ENCODE measurements at places on chromosomes 3 and 15.
A peak's percentile ranks its signal among the peaks of the same experiment; 100 is the strongest.

DNA sequence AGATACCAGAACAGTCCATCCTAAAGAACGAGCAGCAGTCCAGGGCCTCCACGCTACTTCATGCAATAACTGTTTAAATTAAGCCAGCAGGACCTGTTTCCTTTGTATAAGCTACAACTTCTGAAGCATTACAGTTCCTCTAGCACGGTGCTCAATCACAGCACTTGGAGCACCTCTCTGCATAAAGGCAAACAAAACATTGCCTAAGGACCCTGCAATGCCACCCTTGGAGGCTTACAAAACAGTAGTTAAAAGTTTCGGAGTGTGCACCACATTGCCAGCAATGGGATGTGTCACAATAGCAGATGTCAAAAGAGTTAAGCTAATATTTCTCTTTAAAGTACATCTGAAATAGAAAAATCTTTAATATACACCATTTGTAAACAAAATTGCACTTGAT lies 2.6 kb upstream of the VPS39 start:
- DNase-seq = no peak

DNA sequence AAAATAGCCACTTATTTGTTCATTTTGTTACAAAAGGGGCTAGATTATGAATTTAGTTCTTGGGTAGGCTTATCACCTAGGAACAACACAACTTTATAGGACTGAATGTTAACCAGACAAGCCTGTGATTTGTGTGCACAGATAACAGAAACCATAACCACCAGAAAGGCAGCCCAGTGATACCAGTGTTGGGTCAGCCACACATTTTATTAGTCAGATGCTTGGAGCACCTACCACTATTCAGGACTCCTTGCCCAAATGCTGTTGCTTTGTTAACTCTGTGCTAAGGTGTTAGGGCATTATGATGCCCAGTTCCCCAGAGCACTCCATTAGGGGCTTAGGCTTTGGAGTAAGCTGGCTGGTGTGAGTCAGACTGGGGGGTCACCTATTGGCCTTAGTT lies 22.5 kb downstream of the PLCL2 start:
- no peak for DNase-seq

GRCh38 chr15:59501597-59501996 lies 63.6 kb downstream of the FAM81A start:
- peak; percentile 14 for DNase-seq

DNA sequence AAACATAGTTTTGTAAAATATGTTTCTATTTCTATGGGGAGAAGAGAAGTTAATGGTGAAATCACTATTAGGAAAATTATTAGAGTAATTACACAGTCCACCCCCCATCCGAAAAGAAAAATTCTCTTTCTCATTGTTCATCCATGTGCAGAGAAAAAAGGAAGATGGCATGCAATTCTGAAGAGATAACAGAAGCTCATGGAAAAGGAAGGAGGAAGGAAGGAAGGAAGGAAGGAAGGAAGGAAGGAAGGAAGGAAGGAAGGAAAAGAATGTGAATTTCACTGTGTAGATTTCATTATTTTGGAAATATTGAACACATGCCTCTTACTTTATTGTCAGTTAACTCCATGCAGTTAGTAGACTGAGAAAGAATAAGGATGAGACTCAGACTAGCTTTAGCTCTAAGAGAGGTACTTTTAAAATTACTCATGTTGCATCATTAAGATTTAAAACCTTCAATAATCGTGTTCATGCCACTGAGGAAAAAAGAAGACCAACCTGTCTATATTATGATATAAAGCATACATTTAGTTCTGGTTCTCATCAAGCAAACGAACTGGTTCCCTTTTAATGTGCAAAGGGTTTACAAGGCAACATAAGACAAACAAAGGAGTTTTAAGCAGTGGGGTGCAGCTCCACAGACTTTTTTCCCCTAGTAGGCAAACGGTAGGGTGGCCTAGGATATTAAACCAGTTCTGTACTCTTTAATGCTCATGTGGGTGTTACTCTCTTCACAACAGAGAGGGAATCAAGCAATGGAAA lies 379.6 kb downstream of the FOXP1 start:
- no peak for DNase-seq

- no peak for DNase-seq
These were observed 134.4 kb downstream of the SMAD6 start for GRCh38 chr15:66836231-66837030.

DNA sequence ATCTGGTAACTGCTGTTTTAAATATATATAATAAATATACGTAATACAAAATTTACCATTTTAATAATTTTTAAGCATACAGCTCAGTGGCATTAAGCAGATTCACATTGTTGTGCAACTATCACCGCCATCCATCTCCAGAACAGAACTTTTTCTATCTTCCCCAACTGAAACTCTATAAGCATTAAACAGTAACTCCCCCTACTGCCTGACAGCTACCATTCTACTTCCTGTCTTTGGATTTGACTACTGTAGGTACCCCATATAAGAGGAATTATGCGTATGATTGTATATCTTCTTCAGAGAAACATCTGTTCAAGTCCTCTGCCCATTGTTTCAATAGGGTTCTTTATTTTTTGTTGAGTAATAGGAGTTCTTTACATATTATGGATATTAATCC lies 36.8 kb downstream of the EID1 start:
- DNase-seq = no peak

DNA sequence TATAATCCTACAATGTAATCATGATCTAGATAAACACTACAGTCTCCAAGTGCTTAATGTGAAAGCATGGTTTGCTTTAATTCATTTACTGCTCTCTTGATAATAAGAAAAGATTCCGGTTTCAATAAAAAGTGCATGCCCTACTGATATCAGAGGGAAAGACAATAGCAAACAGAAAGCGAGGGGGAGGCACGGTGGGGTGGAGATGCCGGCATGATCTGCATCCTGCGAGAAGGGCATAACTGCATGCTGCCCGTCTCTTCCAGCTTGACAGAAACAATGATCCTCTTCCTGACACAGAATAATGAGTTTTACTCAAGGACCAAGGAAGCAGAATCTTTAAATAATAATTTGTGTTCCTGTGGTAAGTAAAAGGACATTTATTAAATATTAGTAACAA lies 51.7 kb downstream of the GOLIM4 start:
- DNase-seq = no peak

DNA sequence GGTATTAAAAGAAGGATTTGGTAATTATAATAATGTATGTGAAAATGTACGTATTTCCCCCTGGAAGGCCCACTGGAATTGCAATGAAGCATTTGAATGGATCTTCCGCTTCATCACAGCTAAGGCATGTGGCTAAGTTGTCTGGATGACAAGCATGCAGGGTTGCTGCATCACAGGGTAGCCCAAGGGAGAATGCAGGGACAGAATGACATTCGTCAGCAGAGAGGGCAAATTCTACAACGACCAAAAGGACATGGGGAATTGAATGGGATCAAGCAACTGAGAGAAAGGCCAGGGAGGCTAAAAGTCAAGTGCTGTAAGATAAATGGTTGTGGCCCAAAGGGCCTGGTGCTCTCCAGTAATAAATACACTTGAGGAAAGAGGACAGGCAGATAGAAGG lies 95.4 kb downstream of the ISL2 start:
- no peak for DNase-seq

DNA sequence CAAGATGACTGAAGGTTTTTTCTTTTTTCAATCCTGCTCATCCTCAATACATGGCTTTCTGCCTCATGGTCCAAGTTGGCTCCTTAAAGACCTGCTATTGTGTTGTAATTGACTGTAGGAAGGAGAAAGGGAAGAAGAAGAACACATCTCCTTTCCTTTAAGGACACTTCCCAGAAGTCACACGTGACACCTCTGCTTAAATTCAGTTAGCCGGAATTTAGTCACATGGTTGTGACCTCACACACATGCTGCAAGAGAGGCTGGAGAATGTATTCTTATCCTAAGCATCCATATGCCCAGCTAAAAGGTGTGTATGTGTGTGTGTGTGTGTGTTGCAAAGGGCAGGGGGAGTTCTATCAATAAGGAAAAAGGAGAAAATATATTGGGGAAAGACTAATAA lies 185.8 kb upstream of the IL12A start:
- no peak for DNase-seq

- DNase-seq = no peak
These were observed 25.2 kb upstream of the GOLGA6C start for GRCh38 chr15:75232826-75233503.

GRCh38 chr3:196968233-196969133 lies at the start of gene PIGZ:
Gene PIGZ, minus strand, starts transcription at chr3:196968833. Its CDS starts 16,802 bp downstream, at chr3:196952031.
- no peak for DNase-seq

DNA sequence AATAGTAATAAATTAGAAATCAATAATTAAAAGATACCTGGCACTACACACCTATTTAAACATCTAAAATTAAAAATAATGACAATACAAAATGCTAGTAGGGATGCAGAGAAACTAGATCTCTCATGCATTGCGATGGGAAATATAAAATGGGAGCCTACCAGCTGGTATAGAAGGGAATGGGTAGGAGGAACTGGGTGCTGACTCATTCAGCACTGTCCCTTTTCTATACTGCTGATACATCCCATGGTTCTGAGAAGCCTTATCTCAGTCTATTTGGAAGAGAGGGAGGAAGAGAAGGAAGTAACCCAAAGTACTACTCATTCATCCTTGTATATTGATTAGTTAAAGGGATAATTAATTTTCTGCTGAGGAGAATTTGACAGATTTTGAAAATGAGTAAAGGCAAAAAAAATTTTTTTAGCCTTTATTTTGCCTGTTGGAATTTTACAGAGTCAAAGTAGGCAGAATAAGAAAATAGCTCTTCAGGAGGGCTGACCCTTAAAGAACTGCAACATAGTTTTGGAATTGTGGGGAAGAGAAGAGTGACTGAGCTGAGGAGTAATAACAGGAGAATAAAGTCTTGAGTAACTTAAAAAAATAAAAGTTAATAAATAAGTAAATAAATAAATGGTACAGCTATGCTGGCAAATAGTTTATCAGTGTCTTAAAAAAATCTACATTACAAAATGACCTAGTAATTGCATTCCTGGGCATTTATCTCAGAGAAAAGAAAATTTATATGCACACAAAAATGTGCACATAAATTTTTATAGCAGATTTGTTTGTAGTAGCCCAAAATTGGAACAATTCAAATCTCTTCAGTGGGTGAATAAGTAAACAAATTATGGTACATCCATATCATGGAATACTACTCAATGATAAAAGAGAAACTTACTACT lies 15.3 kb upstream of the BHLHE40 start:
- DNase-seq = no peak

GRCh38 chr3:46228260-46229242 lies 13.7 kb upstream of the CCR3 start:
- DNase-seq = no peak

- no peak for DNase-seq
These were observed 105.4 kb downstream of the CLASP2 start for GRCh38 chr3:33612607-33613006.

DNA sequence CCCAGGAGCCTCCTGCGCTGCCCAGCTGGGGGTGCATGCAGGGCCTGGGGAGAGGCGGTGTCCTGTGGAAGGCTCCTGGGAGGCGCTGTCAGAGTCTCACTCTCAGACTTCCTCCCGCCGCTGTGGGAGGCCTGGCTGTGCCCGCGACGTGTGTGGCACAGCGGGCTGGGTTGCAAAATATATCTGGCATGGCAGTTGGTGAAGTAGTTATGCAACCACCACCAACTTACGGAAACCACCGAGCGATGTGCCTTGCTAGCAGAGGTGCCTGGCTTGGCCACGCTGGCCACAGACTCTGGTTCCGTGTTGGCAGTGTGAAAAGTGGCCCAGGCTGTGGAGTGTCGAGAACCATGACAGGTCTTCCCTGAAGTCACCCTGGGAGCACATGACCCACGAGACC lies 30.6 kb upstream of the GATA2 start:
- no peak for DNase-seq

- DNase-seq = no peak
These were observed 99.1 kb downstream of the NR1I2 start for GRCh38 chr3:119880966-119881365.

- DNase-seq = no peak
These were observed 22.9 kb upstream of the NEDD4 start for GRCh38 chr15:56016281-56016680.

GRCh38 chr3:110504401-110504800 lies 567.2 kb upstream of the NECTIN3 start:
- no peak for DNase-seq

DNA sequence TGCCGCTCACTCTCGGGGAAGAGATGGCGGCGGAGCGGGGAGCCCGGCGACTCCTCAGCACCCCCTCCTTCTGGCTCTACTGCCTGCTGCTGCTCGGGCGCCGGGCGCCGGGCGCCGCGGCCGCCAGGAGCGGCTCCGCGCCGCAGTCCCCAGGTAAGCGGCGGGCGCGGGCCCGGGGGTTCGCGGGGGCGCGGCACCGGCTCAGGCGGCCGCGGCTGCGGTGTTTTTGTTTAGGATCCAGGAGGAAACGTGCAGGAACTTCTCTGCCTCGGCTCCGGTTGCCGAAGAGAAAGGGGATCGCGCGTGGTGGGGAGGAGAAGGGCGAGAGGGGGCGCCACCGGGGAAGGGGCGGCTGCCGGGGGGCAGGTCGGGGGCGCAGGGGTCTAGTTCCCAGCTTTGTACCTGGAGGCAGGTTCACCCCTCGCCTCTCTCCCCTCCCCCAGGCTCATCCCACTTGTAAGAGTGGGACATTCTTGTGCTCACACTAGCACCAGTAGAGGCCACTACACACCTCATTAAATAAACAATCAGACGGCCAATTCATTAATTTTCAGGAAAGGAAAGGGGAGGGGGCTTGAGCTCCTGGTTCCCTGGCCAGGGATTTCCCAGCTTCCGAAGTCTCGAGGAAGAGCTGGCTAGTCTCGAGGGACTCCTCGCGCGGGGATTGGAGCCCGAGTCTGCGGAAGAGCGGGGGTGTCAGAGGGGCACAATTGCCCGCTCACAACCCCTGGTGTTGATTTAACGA lies 562 bp downstream of the NEO1 start:
- no peak for DNase-seq

DNA sequence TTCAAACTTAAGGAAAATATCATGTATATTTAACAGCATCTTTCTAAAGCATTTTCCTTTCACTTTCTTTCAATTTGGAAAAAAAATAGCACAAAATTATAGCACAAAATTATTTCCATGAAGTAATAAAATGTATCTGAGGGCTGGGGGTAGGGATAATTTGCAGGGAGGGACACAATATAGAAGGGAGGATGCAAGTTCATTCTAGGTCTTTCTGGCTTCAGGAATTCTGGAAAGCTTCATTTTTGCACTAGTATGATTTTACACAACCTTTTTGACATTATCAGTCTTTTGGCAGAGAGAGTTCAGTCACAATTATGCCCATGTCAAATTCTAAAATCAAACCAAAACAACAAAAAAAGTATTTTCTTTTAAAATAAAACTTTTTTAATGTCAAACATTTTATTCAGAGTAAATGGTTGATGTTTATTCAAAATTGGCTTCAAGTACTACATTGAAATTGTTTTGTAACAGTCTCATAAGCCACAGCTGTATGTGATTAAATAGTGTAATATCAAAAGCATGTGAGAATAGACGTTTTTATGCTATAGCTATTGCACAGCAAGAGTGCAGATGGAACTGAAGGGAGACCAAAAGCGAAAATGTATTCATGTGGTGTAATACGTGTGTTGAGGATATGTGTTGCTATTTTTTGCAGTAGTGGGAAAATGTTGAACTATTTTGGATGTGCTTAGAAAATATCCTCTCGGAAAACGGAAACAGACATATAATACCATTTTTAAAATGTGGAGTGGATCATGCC lies 5.8 kb downstream of the RBMS3 start:
- no peak for DNase-seq

- DNase-seq = no peak
These were observed 11.6 kb downstream of the KLHL18 start for GRCh38 chr3:47294392-47294791.
